ENCODE measurements at places on chromosomes 5 and 9.

GRCh38 chr5:138819081-138819480 is 56.1 kb downstream of the LRRTM2 start:
- DNase-seq, result no peak

DNA sequence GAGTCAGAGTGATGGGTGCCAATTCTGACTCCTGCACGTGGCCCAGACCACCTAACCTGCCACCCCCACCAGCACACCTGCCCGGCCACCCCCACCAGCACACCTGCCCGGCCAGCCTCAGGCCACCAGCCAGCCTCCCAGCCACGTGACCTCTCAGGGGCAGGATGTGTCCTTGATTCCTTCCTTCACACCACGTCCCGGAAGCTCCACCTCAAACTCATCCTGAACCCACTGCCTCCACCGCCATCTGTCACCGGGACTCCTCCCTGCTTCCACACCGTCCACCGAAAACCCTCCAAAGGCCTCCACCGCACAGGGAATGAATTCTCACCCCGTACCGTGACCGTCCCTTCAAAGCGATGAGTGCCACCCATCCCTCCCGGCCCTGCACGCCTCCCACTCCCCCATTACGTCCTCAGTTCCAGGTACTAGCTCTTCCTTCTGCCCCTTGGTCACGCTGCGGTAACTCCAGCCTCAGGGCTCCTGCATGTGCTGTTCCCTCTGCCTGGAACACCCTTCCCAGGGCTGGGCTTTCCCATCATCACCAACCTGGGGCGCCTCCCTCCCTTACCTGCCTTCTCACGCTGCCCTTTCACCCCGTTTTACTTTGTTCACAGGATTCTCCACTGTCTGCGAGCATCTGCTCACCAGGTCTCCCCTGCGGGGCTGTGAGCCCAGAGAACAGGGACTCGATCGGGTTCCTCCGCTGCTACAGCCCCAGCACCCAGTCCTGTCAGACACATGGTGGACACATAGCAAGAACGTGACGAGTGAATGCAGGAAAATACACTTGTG is 82.9 kb downstream of the ADAMTS2 start:
- DNase-seq, result no peak

- DNase-seq, result peak; percentile 27
Observed at GRCh38 chr5:160054047-160054446, 45.1 kb downstream of the TTC1 start.

GRCh38 chr5:149586708-149587318 is 5.5 kb downstream of the ARHGEF37 start:
- DNase-seq, result no peak

GRCh38 chr9:89475891-89476440 is 21.9 kb downstream of the SEMA4D start:
- DNase-seq, result no peak

GRCh38 chr9:100813871-100814270 is 214.7 kb upstream of the PLPPR1 start:
- no peak for DNase-seq

GRCh38 chr5:65721050-65721719 is 724 bp downstream of the SGTB start:
- peak; percentile 80 for DNase-seq

- peak; percentile 50 for DNase-seq
Observed at GRCh38 chr5:34736445-34737115, 80.5 kb downstream of the RAI14 start.

DNA sequence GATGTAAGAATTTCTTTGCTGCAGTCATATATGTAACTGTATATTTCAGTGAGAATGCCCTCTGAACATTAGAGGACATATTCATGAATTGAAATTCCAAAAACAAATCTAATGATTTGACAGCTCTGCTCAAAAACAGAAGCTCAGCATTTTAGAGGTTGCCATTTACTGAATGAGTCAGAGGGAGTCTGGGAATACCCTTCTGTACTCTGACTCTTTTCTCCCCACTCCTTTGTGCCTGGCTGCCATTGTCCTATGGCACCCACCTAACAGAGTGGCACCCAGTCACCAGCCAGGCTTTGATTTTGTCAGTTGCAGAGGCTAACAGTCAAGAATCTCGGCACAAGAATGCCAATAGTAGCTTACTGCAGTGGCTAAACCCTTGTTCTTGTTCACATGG is 133.6 kb downstream of the ATG10 start:
- DNase-seq, result peak; percentile 3

- DNase-seq, result no peak
Observed at GRCh38 chr5:57177479-57178156, 3.8 kb downstream of the GPBP1 start.

DNA sequence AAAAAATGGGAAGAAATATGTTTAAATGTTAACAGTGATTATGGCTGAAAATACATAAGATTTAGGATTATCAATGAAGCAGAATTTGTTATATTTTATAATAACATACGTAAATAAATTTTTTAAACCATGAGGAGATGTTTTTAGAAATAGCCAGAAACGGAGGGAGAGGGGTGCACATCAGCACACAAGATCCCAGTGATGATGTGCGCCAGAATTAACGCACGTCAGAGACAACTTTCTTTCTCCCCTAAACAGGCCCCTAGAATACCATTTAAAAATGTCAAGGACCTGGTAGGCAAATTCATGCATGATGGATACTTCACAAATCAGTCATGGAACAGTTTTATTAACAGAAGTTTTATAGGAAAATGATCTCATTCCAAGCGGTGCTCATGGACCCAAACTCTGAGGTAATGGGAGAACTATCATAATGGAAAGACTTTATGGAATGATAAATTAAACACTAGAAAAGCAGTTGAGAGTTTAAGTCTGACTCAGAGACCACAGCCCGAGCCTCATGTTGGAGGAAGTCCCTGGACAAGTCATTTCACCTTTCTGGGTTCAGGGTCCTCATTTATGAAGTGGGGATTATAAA is 258.9 kb upstream of the GAS1 start:
- no peak for DNase-seq

- DNase-seq, result no peak
Observed at GRCh38 chr9:34412336-34412735, 35.6 kb upstream of the MYORG start.

Measured in fibroblast of the aortic adventitia (primary cell).